Muscle of leg (tissue), 16 donors: ENCODE measurements at places on chromosomes 3 and 15. TPM values are rescaled to one million over a fixed set of nuclear protein-coding genes. Genes with fewer than 3 reads are reported as not detected.

GRCh38 chr3:131371688-131372066, 9.9 kb upstream of the NUDT16 start:
- DNase-seq, result no peak

DNA sequence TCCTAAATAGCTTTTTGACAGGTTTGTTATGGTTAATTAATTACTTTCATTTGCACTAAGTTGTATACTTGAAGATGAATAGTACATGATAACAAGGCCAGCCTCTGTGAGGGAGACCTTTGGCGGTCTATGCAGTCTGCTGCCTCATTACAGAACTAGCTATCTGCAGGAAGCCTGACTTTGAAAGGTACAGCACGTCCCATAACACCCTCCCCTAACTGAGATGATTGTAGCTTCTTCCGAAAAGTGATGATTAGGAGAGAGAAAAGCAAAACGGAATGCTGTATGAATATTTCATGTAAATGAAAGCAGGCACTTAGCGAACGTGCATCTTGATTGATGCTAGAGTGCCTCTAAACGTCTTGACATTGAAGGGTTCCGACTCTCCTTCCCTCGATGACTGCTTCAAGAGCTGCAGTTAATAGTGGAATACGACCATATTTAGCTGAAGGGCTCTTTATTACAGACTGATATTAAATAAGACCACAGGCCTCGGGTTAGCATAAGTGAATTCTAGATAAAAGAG, 116.2 kb upstream of the TMCO5A start:
- no peak for DNase-seq

The LTF gene
- polyA plus RNA-seq, result 2.0 TPM

The AADACL2 gene
- not detected for polyA plus RNA-seq

The PARP15 gene
- 4.2 TPM for polyA plus RNA-seq

- no peak for DNase-seq
Measured at GRCh38 chr3:145177828-145178227, 983.2 kb downstream of the PLOD2 start.

DNA sequence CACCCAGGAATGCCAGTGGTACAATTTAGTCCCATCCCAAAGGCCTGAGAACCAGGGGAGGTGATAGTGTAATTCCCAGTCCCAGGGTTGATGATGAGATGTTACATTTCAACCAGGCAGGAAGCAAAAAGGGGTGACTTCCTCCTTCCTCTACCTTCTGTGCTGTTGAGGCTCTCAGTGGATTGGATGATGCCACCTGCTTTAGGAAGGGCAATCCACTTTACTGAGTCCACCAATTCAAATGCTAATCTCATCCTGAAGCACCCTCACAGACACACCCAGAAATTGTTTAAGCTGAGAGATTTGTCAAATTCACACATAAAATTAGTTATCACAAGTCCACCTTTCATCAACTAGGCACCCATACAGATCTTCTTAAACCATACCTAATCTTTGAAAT, 418.5 kb upstream of the GOLIM4 start:
- DNase-seq, result no peak

GRCh38 chr15:79463043-79463780, 31.1 kb downstream of the MINAR1 start:
- no peak for DNase-seq

DNA sequence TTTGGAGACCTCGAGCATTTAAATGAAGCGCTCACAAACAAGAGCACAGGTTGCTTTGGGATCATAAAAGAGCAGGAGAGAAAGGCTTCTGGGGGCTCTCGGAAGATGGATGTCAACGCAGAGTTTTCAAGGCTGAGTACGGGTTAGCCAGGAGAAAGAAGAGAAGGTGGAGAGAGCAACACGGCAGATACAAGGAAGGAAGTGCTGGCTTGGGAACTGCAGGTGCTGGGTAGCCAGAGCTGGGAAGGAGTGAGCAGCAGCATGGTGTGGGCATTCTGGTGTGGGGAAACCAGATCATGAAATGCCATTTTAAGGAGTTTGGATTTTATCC, 580 bp upstream of the RUBCN start:
- no peak for DNase-seq

The CHRM5 gene
- 0.02 TPM for polyA plus RNA-seq

GRCh38 chr3:183377307-183377959, 51.0 kb downstream of the MCF2L2 start:
- DNase-seq, result no peak

- no peak for DNase-seq
Measured at GRCh38 chr3:19598870-19599269, 335.1 kb downstream of the EFHB start.

DNA sequence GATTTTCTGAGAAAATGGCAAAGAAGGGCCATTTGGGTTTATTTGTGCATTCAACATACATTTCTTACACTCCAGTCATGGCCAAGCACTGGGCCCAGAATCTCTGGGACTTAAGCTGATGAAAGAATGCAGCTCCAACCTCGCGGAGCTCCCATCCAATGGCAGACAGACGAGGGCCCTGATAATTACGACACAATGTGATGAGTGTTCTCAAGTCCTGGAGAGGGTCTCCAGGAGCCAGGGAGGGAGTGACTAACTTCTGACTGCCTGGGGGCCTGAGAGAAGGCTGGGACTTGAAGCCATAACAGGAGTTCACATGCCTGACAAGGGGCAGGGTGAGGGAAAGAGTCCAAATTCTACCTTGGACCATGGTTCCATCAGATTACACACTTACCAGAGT, 42.6 kb upstream of the BNC1 start:
- no peak for DNase-seq

DNA sequence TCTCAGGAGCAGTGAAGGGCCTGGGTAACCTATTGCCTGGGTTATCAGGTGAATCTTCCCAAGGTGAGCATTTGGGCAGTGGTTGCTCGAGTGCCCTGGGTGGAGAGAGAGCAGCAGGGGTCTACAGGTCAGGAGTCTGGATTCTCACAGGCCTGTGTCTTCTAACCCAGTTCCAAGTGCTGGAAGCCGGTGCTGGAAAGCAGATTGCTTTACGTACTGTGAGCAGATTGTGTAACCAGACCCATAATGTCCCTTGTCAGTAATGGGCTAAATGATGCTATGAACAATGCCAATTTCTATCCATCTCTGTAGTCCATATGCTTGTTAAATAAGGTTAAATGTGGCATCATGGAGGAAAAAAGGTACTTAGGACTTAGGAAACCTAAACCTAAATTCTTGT, 106.5 kb downstream of the TPRG1 start:
- no peak for DNase-seq

GRCh38 chr15:61051569-61052031, 177.5 kb downstream of the RORA start:
- peak; percentile 80 for DNase-seq

DNA sequence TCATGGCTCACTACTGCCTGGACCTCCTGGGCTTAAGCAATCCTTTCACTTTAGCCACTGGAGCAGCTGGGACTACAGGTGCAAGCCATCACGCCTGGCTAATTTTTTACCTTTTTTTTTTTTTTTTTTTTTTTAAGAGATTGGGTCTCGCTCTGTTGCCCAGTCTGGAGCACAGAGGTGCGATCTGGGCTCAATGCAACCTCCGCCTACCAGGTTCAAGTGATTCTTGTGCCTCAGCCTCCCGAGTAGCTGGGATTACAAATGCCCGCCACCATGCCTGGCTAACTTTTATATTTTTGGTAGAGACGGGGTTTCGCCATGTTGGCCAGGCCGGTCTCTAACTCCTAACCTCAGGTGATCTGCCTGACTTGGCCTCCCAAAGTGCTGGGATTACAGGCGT, 50.7 kb upstream of the MELTF start:
- no peak for DNase-seq

DNA sequence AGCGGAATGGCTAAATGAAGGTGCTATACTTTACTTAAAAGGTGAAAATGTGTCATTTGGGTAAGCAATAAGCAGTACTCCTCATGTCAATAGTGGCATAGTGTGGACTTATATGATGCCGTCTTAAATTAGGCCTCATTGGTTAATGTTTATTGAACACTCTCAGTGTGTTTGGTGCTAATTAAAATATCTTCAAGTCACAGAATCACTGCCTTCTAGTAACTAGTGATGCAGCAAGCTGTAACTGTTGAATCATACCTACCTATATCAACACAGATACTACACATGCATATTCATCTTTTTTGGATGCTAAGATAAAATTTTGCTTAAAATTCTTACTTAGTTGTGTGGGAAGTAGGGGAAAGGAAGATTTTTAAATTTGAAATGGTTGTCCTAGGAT, 30.7 kb downstream of the ARHGAP31 start:
- no peak for DNase-seq

DNA sequence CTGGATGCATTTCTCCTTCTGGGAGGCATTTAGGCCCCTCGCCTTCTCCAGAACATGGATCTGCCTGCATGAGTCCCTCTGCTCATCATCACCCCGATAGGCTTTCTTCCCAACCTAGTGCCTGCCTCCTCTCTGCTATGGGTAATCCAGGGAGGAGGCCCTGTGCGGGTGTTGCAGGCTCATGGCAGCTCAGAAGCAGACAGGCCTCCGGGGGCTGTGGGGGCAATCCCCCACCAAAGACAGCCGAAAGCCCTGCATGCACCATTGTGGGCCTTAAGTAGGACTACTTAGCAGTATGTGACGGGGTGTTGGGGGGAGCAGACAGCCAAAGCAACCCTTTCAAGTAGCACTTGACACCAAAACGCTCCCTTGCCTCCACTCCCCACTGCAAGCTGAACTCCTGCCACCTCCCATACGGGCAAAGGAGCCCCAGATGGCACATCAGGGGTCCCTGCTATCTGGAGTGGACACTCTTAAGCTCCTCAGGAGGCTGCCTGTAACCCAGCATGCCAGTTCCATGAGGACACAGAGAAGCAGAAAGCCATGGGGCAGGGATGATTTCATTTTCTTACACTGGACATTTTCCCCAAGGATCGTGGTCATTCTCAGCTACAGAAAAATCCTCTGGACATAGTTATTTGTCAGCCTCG, 98.8 kb upstream of the HACD2 start:
- no peak for DNase-seq

- DNase-seq, result peak; percentile 44
Measured at GRCh38 chr3:170848292-170848917, 21.6 kb downstream of the RPL22L1 start.

DNA sequence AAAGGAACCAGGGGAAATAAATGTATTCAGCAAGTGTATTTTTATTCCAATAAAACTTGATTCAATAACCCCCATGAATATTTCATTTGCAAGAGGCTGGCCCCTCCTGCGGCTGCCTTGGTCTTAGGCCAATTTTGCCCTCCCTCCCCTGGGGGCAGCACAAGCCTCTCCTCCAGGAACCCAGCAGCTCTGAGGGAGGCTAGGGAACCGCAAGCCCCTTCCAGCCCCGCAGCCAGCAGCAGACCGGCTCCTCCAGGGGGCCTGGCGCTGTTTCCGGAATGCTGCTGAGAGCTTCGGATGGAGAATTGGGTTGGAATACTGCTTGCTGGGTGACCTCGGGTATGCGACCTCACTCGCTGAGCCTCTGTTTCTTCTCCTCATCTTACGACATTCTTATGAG, 150.1 kb downstream of the RAB11A start:
- DNase-seq, result no peak

- peak; percentile 74 for DNase-seq
Measured at GRCh38 chr3:111751961-111752360, 107.1 kb upstream of the PHLDB2 start.

- DNase-seq, result peak; percentile 25
Measured at GRCh38 chr3:72043204-72044133, 258.5 kb upstream of the PROK2 start.

The SUCNR1 gene
- polyA plus RNA-seq, result not detected

GRCh38 chr15:28096670-28097431, 2.3 kb downstream of the OCA2 start:
- DNase-seq, result no peak

GRCh38 chr3:108505811-108506210, 4.6 kb downstream of the MYH15 start:
- no peak for DNase-seq

GRCh38 chr3:107855710-107856109, 235.1 kb downstream of the CD47 start:
- no peak for DNase-seq

The IGF2BP2 gene
- 49.1 TPM for polyA plus RNA-seq

The SLC9A9 gene
- polyA plus RNA-seq, result 16.2 TPM
